ENCODE measurements at places on chromosomes 16 and 17. TPM values are rescaled to one million over a fixed set of nuclear protein-coding genes. Genes with fewer than 3 reads are reported as not detected.
A peak's percentile ranks its signal among the peaks of the same experiment; 100 is the strongest.

GRCh38 chr17:53630115-53630514, 192.6 kb upstream of the KIF2B start:
- no peak overlapping the region for H3K27ac ChIP-seq
- no peaks in the 10 kb centered on the region for H3K27me3 ChIP-seq
- H3K36me3 ChIP-seq = no peaks in the 10 kb centered on the region
- no peak for DNase-seq
- H3K4me3 ChIP-seq = no peak overlapping the region
- peaks cover 18% of the 10 kb centered on the region for H3K4me1 ChIP-seq

Gene CD79B
- not detected for total RNA-seq

Gene TBC1D3
- not detected for total RNA-seq

Gene TP53TG3B
- not detected for total RNA-seq

Gene NUBP2
- 66.1 TPM for total RNA-seq

Gene FA2H
- not detected for total RNA-seq

Gene CDH1
- 1.9 TPM for total RNA-seq

DNA sequence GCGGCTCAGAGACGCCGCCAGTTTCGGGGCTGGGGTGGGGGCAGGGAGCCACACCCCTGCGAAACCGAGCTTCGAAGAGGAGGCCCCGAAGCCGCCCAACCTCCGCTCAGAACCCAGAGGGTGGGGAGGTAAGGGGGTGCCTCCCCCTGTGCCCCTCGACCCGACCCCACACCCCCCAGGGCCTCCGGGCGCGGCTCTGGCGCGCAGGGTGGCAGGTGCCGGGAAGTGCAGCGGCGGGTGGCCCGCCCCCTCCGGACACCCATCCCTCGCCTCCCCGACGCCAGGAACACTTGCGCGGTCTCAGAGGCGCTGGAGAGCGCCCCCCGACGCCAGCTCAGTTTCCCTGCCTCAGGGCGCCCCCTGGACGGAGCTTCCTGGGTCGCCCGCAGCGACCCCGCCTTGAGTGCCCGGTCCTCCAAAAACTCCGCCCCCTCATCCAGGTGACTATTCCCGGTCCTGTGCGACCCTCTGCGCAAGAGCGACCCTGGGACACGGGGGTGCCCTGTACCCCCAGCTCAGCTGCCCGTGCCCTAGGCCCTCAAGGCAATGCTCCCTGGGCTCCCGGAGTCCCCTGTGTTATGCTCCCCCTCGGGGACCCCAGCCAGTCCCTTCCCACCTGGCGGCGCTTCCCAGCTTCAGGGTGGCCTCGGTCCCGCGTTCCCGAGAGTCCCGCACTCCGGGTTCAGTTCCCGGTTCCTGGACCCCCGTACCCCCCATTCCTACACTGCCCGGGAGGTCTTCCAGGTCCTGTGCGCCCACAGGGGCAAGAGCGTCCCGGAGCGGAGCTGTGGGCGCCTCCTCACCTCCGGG, 562 bp downstream of the PPL start:
- peak; percentile 43 for DNase-seq
- H3K4me1 ChIP-seq = peaks cover 7% of the 10 kb centered on the region
- peaks cover 11% of the 10 kb centered on the region for H3K27me3 ChIP-seq
- peak overlapping the region; percentile 78 for H3K4me3 ChIP-seq
- no peaks in the 10 kb centered on the region for H3K36me3 ChIP-seq

- no peak for DNase-seq
- H3K27me3 ChIP-seq = peaks cover 5% of the 10 kb centered on the region
- no peak overlapping the region for H3K27ac ChIP-seq
- no peak overlapping the region for H3K4me3 ChIP-seq
- no peaks in the 10 kb centered on the region for H3K36me3 ChIP-seq
These were observed 128.5 kb downstream of the SPACA3 start for GRCh38 chr17:33120103-33120502.

Gene ZNF174
- 16.3 TPM for total RNA-seq

- no peak for DNase-seq
- no peaks in the 10 kb centered on the region for H3K36me3 ChIP-seq
- H3K27me3 ChIP-seq = no peaks in the 10 kb centered on the region
- no peak overlapping the region for H3K4me3 ChIP-seq
- H3K4me1 ChIP-seq = peaks cover 4% of the 10 kb centered on the region
These were observed 15.4 kb upstream of the KCNJ16 start for GRCh38 chr17:70059649-70060048.

DNA sequence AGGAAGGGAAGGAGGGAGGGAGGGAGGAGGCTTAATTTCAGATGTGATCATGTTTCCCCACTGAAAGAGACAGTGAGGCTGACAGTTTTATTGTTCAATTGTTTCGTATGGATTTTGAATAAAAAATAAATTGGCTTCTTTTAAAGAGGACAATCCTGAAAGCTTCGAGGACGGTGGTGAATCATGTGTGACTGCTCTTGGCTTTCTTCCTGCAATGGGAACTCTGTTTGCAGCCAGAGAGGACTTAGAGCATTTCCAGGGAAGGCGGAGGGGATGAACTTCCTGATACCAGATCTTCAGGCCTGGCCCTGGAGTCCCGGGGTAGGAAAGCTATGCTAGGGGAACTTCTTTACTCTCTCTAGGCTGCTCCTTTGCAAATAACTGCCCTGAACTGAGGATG, 72.8 kb upstream of the C16orf82 start:
- no peak overlapping the region for H3K27ac ChIP-seq
- H3K27me3 ChIP-seq = peaks cover 3% of the 10 kb centered on the region
- DNase-seq = no peak
- H3K36me3 ChIP-seq = no peaks in the 10 kb centered on the region
- no peak overlapping the region for H3K4me3 ChIP-seq
- H3K4me1 ChIP-seq = no peaks in the 10 kb centered on the region

GRCh38 chr17:7382901-7383300, 2.0 kb downstream of the TNK1 start:
- no peak overlapping the region for H3K4me3 ChIP-seq
- H3K27me3 ChIP-seq = peaks cover 27% of the 10 kb centered on the region
- H3K4me1 ChIP-seq = peaks cover 3% of the 10 kb centered on the region
- no peak overlapping the region for H3K27ac ChIP-seq
- DNase-seq = no peak
- H3K36me3 ChIP-seq = peaks cover 8% of the 10 kb centered on the region

- DNase-seq = no peak
- H3K27ac ChIP-seq = no peak overlapping the region
- H3K4me1 ChIP-seq = peaks cover 19% of the 10 kb centered on the region
- no peaks in the 10 kb centered on the region for H3K36me3 ChIP-seq
These were observed 78.2 kb upstream of the NLRP1 start for GRCh38 chr17:5662409-5663085.

Gene SPNS2
- total RNA-seq = 73.0 TPM

Gene TEKT5
- not detected for total RNA-seq

- peaks cover 25% of the 10 kb centered on the region for H3K27me3 ChIP-seq
- H3K27ac ChIP-seq = peak overlapping the region; percentile 99
- peaks cover 12% of the 10 kb centered on the region for H3K4me1 ChIP-seq
- H3K4me3 ChIP-seq = peak overlapping the region; percentile 99
- peaks cover 10% of the 10 kb centered on the region for H3K36me3 ChIP-seq
- DNase-seq = no peak
These were observed 2.4 kb downstream of the JPT1 start for GRCh38 chr17:75151930-75152329.

DNA sequence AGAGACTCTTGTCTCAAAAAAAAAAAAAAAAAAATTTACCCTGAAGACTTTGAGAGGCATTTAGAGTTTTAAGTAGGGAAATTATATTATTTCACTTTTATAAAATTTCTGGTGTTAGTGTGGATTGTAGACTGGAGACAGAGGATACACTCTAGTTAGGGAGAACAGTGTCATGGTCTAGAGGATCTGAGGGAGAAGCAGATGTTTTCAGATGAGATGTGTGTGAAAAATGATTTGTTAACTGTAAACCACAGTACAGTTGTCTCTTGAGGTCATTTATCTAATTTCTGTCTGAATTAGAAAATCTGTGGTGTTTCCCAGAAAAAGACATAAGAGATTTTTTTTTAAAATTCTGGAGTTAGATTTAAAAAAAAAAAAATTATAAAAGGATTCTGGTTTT, 54.8 kb downstream of the NUP88 start:
- no peak for DNase-seq
- H3K27ac ChIP-seq = no peak overlapping the region
- peaks cover 7% of the 10 kb centered on the region for H3K27me3 ChIP-seq
- H3K4me1 ChIP-seq = no peaks in the 10 kb centered on the region
- no peak overlapping the region for H3K4me3 ChIP-seq

Gene ITGB3
- total RNA-seq = not detected

DNA sequence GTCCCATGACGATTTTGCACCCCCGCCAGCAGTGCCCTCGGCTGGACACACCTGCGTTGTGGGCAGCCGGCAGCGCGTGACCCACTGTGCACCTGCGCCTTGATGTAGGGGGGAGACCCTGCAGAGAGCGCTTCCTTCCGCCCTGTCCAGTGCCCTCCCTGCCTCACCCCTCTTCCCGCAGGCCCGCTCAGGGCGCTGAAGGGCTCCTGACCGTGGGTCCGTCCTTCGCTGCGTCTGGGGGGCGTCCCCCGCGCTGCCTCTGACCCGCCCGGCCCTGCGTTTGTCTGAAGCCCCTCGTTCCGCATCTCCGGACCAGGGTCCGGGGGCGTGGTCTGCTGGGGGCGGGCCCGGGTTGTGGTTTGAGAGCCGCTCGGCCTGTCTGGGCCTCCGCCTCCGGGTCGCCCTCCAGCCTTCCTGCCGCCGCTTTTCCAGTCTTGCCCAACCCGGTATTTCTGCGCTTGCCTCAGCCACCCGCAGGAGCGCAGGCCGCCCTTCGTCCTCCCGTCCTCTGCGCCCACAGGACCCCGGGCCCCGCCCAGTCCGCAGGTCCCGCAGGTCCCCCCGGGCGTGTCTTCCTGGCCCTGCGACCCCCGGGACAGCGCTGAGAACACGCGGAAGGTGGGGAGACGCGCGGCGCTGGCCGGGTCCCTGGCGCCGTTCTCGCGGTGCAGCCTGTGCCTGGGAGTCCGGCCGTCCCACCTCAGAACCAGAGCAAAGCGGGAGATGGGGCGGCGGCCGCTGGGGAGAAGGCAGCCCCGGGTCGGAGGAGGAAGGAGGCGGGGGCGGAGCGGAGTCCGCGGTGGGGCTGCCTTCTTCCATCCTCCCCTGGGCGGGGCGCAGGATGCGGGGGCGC, 4.0 kb upstream of the IL17C start:
- H3K27me3 ChIP-seq = peaks cover 3% of the 10 kb centered on the region
- H3K36me3 ChIP-seq = no peaks in the 10 kb centered on the region
- H3K4me1 ChIP-seq = peaks cover 8% of the 10 kb centered on the region
- H3K4me3 ChIP-seq = no peak overlapping the region
- DNase-seq = peak; percentile 80

Gene HYDIN
- 7.0 TPM for total RNA-seq

- no peak overlapping the region for H3K4me3 ChIP-seq
- H3K4me1 ChIP-seq = no peaks in the 10 kb centered on the region
- peaks cover 2% of the 10 kb centered on the region for H3K27me3 ChIP-seq
These were observed 356.7 kb downstream of the SOX9 start for GRCh38 chr17:72477491-72477890.

Gene GJC1
- 60.9 TPM for total RNA-seq

Gene VASN
- 4.1 TPM for total RNA-seq

DNA sequence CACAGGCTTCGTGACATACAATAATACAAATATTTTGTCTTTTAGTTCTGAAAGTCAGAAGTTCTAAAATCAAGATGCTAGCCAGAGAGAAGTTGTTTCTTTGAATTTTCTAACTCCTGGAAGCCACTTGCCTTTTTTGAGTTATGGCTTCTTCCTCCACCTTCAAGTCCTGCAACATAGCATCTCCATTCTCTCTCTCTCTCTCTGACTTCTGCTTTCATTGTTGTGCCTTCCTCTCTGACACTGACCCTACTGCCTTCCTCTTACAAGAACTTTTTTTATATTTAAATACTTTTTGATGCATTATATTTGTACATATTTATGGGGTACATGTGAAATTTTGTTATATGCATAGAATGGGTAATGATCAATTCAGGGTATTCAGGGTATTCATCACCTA, 205.9 kb downstream of the MAP2K6 start:
- no peaks in the 10 kb centered on the region for H3K27me3 ChIP-seq
- H3K36me3 ChIP-seq = no peaks in the 10 kb centered on the region
- no peak for DNase-seq
- no peak overlapping the region for H3K27ac ChIP-seq

Gene PGAP6
- total RNA-seq = 54.5 TPM

DNA sequence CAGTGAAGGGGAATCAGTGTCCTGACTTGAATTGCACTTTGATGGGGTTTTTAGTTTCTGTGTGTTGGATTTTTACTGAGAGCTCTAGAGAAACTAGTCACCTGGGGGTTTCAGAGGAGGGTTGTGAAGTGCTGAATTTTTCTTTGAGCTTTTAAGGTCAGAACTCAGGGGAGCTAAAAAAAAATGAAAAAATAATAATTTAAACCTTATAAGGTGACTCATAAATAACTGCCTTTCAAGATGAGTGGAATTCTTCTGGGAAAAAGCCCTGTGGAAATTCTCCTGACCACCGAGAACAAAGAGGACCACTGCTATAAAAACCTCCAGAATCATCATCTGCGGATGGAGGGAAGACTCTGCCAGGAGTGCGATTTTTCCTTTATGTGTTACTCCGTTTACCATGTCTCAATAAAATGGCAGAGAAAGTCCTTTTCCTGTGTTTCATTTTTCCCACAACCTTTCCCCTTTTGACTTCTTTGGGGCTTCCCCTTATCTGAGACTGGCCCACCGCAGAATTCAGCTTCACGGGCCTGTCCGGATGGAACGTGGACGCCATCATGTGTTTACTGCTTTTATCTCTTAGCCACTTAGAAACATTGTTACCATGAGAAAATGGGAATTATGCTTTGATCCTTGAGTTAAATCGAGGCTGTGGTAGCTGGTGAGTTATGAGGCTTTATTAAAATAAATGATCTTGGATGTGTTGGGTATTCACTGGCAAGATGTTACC, 39.7 kb downstream of the RPTOR start:
- DNase-seq = no peak
- peak overlapping the region; percentile 30 for H3K27ac ChIP-seq
- peaks cover 2% of the 10 kb centered on the region for H3K27me3 ChIP-seq

Gene MPP2
- 51.6 TPM for total RNA-seq

DNA sequence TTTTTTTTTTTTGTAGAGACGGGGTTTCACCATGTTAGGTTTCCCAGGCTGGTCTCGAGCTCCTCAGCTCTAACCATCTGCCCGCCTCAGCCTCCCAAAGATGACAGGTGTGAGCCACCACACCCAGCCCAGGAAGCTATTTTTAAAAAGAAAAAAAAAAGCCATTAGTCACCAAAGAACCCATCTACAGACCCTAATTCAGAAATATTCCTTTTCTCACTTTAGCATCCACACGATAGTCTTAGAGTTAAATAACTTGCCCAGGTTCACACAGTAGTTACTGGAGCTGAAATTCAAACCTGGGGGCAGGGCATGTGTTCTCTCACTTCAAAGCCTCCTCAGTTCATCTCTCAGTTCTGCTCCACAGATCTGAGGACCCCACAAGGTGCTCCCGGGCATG, 70.3 kb upstream of the NOL11 start:
- H3K4me1 ChIP-seq = peaks cover 2% of the 10 kb centered on the region
- no peak for DNase-seq
- H3K27me3 ChIP-seq = peaks cover 2% of the 10 kb centered on the region
- H3K36me3 ChIP-seq = no peaks in the 10 kb centered on the region
- no peak overlapping the region for H3K27ac ChIP-seq
